ENCODE measurements at places on chromosomes 1 and 21.

DNA sequence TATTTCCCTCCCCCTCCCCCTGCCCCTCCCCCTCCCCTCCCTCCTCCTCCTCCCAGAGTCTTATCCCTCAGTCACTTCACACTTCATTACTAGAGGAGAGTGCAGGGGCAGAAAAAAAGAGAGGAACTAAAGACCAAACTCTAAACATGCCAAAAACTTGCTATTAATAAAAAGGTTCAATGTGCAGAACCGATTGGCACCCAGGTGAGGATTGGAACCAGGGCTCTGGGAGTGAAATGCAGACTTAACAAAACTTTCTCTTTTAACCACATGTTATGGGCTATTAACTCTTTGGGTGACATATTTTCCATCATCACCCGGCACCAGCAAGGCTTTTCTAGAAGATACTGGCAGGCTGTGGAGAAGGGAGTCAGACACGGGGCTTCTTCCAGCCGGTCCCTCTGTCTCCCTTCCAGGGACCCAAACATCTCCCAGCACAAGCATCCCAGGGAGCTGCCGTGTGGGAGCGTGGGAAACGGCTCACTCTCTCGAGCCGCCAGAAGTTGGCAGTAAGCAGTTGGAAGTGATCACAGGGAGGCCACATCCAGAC is 13.6 kb downstream of the NID1 start:
- no peak for DNase-seq

- no peak for DNase-seq
Observed at GRCh38 chr1:22689505-22689904, 21.1 kb upstream of the EPHB2 start.

- no peak for DNase-seq
Observed at GRCh38 chr1:6027591-6027990, 18.1 kb upstream of the KCNAB2 start.

GRCh38 chr1:29856340-29857114 is 620.2 kb downstream of the PTPRU start:
- no peak for DNase-seq

DNA sequence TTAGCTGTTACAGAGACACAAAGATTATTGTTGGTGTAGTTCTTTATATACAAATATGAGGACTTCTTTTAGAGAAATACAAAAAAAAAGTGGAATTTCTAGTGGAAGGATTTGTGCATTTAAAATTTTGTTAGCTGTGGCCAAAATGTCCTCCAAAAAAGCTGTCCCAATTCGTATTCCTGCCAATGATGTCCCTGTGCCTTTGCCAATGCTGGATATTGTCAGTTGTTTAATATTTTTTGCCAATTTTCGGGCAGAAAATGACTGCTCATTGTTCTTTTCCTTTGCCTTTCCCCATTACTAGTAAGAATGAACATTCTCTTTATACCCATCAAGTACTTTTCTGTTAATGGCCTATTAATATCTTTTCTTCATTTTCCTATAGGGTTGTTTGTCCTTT is 110.0 kb upstream of the HOOK1 start:
- no peak for DNase-seq

DNA sequence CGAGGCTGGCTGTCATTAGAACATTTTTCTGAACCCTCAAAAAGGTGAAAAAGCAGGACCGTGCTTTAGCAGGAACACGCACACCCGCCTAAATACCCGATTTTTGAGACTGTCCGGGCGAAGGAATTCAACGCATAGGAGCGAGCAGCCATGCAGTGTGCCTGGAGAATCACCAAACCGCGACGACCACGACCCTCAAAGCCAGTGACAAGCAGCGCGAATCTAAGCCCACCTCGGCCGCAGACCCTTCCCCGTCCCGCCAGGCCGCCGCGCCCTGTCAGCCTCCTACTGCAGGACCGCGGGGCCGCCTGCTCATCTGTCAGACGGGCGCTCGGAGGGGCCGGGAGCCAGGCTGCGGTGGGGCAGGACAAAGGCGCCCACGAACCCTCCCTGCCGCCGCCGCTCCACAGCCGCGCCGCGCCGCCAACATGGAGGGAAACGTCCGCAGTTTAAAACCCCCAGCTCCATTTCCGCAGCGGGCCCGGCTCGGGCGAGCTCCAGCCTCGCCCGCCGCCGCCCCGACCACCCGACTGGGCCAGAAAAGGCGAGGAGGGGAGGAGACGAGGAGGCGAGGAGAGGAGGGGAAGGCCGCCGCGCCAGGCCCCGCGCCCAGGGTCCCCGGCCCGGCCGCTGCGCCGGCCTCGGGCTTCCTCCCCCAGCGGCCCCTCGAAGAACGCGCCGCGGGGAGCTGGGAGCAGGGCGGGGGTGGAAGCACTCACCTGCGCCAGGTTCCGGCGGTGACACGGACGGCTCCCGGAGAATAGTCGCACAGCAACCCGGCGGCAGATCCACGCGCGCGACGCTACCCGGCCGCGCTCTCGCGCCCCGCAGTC is at the start of gene LBR:
Gene LBR, minus strand, starts transcription at position 804 of the 833 bp plus-strand sequence. CDS start 3,963 bp downstream, outside the sequence.
- DNase-seq, result no peak

DNA sequence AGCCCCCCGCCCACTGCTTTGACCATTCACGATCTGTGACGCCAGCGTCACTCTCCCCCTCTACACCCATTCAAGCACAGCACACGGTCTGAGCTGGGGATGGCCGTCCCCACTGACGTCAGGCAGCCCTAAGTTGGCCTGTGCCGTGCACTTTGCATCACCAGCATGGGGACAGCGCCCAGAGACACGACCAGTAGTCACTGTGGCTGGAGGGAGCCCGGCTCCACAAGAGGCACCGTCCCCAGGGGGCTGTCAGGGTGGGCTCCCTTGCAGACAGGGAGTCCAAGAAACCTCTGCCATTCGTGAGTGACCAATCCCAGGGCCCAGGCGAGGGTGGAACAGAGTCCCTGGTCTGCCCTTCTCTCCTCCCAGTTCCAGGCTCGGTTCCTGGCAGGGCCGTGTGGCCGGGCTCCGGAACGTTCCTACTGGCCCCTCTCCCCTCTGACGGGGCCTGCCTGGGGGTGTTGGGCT is 2.3 kb downstream of the KRTAP10-8 start:
- DNase-seq, result no peak

DNA sequence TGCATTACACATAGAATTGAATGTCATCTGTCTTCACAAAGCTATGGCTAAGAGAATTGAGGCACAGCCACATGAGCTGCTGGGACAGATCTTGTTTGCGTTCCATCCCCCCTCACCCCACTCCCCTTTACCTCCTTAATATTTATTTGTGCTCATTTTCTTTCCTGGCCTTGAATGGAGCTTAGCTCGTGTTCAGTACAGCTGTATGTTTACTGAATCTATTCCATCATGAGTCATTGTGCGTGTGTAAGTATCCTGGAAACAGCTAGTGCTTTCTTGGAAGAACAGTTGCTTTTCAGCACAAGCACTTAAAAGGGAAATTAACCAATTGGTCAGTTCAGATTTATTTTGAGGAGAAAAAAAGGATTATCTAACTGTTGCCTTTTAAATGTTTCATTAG is 14.7 kb downstream of the PROX1 start:
- DNase-seq, result no peak

DNA sequence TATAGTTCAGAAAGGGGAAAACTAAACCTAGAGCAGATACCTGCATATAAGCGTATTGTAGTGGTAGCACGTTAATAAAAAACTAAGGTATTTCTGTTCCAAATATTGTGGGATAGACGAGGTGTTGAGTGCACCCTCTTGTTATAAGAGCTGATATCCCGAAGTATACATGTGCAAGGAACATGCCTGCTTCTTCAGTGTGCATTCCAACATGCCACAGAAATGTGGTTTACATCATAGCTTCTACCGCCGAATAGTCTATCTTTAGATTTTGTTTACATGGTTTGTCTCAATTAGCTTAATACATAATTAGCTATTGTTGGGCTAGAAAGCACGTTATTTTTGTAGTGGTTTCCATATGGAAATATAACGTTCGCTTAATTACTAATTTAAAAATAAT is 2.2 kb downstream of the CHRM3 start:
- DNase-seq, result no peak

DNA sequence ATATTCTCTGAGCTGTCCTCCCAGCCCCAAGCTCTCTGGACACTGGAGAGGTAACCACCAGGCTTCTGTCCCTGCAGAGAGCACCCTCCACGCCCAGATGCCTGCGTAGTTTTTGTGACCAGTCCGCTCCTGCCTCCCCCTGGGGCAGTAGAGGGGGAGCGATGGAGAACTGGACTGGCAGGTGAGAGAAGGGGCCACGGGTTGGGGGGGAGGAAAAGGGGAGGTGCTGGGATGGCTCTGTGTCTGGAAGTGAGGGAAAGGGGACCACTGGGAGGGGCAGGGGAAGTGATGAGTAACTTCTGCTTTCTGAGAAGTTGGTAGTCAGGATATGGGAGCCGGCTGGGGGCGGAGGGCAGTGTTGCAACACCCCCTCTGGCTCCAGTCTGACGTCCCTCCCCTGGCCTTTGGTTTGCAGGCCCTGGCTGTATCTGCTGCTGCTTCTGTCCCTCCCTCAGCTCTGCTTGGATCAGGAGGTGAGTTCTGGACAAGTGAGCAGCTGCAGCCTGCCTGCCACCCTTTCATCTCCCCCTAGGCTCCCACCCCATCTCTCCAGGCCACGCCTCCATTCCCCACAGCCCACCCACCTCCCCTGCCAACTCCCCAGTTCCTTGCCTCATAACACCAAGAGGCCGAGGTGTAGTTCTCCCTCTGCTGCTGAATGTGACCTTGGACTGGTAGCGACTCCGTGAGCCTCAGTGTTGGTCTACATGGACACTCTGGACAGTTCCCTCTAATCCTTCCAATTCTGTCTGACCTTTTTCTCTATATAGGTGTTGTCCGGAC is 3.1 kb downstream of the ADAMTSL4 start:
- DNase-seq, result no peak

DNA sequence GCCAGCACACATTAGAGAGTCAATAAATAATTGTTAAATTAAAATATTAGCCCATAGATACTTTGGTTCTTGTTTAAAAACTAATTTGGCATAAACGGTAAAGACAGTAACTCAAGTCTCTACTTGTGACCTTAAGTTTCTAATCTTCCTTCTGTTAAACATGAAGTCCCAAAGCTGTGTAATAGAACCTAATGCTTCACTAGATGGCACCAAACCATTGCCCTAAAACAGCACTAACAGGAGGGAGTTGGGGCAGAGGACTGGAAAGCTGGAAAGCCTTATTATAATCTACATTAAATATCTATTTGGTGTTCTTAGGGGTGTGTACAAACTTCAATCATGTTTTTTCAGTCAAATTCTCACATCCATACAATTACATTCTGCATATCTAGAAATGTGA is 176.7 kb downstream of the OLFM3 start:
- DNase-seq, result no peak

DNA sequence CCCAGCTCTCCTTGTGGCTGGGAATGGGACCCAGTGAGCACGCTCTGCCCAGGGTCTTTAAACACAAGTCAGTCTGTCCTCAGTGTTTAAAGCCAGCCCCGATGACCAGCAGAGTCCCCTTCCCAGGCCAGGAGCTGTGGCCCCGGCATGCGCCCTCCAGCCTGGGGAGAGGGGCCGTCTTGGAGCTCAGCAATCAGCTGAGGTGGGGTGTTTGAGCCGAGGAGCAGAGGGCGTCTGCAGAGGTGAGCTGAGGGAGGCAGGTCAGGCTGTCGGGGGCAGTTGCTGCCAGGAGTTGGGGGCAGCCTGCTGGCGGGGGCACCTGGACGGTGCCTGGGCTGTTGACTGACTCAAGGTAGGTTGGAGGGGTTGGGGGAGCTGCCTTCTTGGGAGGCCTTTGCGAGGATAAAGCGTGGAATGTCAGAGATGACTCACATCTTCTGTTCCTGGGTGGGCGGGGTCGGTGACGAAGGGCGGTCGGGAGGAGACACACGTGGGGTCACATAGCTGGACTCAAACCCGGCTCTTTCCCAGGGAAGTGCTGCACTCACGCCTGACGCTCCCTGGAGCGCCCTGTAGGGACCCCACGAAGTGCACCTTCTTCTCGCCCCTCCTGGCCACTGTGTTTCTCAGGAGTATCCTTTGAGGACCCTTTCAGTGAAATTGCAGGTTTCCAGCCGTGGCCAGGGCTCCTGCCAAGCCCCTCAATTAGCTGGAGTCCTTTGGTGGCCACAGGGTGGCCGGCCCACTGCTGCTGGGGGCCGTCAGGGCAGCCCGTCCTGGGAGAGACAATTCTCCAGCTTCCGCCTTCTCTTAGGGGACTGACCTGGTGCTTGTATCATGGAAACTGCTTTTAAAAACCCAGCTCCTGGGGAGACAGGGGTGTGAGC is 86.2 kb downstream of the SIK1 start:
- DNase-seq, result no peak

DNA sequence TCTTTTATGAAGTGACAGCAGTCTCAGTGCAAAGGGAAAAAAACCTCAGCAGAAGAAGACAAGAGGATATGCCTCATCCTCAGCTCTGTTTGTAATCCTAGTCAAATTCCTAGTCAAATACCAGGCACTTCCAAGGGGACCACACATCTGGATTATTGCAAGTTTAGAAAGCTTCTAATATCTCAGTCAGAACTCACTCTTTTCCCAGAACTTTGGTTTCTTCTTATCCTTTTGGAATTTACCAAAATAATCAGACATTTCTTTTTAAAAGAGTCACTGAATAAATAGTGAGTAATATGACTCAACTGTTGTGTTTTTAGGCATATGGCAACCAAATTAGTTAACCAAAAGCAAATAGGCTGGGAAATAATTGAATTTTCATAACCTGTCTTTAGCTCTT is 47.8 kb downstream of the PRRX1 start:
- DNase-seq, result no peak

GRCh38 chr1:170284951-170285350 is 139.2 kb downstream of the NTMT2 start:
- no peak for DNase-seq

DNA sequence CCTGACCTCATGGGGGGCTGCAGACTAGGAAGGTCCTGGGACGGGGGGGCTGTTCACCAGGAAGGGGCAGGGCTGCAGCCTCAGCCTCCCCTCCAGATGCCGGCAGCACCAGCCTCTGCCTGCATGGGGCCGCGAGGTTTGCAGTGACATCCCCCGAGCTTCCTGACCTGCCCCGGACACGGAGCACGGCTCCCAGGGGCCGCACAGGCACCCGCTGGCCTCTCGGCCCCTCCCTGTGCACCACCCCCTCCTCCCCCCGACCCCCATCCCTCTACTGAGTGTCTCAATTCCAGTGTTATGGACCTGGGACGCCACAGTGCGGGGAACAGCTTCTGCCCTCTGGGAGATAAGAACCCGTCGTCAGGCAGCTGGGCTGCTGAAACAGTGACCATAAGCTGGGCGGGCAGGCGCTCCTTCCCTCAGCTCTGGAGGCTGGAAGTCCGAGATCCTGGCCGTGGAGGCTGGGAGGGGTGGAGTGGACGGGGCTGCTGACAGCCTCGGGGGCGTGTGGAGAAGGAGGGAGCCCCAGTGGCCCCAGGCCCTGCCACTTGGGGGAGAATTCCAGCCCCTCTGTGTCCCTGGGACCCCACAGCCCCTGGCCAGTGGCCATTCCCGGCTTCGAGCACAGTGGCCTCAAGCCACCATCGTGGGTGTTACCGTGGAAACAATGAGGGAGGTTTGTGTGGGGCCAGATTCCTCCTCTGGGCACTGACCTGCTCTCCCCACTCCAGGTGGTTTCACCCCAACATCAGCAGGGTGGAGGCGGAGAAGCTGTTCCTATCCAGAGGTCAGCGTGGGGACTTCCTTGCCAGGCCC is 11.6 kb downstream of the RNF223 start:
- DNase-seq, result no peak

DNA sequence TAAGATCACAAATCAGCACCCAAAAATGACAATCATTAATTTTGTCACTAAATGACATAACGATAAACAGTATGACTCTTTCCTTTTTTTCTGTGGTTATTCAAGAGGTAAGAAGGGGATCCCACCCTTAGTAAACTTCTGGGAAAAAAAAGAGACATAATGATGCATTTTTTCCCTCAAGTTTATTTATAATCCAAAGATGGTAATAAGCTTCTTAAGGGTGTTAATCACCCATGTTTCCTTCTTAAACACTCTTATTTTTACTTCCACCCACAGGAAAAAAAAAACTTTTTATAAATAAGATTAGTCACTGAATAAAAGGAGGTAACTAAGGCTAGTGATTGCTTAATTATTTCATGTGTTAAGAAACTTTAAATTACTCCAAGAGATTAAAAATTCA is 24.7 kb downstream of the RGS1 start:
- DNase-seq, result no peak
